ENCODE measurements at places on chromosomes 6 and 20. TPM values are rescaled to one million over a fixed set of nuclear protein-coding genes. Genes with fewer than 3 reads are reported as not detected.

DNA sequence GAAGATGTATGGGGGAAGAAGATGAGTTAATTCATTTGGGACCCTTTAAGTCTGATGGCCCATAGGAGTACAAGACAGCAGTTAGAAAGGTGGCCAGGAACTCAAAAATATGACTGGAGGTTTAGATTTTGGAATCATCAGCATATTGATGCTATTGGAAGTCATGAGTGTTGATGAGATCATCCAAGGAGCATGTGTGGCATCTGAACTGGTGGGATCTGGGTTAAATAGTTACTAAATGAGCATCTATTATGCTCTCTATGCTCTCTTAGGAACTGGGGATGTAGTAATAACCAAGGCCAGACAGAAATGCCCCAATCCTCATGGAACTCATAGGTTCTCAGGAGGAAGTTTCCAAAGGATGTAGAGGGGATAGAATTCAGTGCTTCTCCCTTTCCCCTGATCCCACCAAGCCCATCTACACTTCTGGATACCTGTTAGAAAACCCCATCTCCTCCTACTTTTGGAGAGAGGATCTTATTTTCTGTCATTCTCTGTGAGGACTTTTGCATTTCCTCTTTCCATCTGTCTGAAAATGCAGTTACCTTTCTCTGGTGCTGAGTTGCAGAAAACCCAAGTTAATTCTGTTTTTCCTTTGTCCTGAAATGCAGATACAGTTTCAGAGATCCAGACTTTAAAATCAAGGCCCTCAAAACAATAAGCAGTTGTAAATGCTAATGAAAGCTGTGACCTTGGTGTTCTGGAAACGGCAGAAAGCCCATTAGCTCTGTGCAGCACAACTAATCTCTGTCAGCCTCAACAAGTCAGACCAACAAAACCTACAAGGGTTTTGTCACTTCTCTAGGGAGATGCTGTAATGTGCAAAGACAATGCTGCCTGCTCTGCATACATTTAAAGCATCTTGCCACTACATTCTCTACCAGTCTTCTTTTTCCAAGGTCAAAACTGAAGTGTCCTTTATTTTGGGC is 65.8 kb downstream of the TBC1D7 start:
- no peak for DNase-seq
- H3K4me3 ChIP-seq = no peak overlapping the region
- no peaks in the 10 kb centered on the region for H3K27me3 ChIP-seq
- H3K4me1 ChIP-seq = no peaks in the 10 kb centered on the region

DNA sequence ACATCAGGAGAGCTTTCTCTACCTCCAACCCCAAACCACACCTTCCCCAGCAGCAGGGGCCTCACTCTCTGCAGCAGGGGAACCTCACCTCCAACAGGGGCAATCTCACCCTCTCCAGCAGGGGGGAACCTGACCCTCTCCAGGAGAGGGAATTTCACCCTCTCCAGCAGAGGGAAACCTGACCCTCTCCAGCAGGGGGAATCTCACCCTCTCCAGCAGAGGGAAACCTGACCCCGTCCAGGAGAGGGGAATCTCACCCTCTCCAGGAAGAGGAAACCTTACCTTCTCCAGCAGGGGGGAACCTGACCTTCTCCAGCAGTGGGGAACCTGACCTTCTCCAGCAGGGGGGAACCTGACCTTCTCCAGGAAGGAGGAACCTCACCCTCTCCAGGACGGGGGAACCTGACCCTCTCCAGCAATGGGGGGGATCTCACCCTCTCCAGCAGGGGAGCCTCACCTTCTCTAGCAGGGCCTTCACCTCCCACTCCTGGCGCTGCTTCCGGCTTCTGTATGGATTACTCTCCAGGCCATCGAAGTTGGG is 3.1 kb downstream of the B3GALT4 start:
- DNase-seq = peak; percentile 82
- peak overlapping the region; percentile 82 for H3K27ac ChIP-seq
- H3K4me3 ChIP-seq = no peak overlapping the region
- H3K4me1 ChIP-seq = peaks cover 45% of the 10 kb centered on the region
- no peaks in the 10 kb centered on the region for H3K27me3 ChIP-seq
- peaks cover 24% of the 10 kb centered on the region for H3K36me3 ChIP-seq

GRCh38 chr20:37346236-37346534 is 245 bp downstream of the SRC start:
- no peak for DNase-seq
- no peak overlapping the region for H3K27ac ChIP-seq
- peaks cover 28% of the 10 kb centered on the region for H3K4me1 ChIP-seq
- H3K27me3 ChIP-seq = no peaks in the 10 kb centered on the region
- no peaks in the 10 kb centered on the region for H3K36me3 ChIP-seq

- H3K4me3 ChIP-seq = no peak overlapping the region
- no peaks in the 10 kb centered on the region for H3K27me3 ChIP-seq
- DNase-seq = no peak
- no peak overlapping the region for H3K27ac ChIP-seq
- H3K36me3 ChIP-seq = no peaks in the 10 kb centered on the region
Observed at GRCh38 chr6:32298632-32299336, 72.9 kb downstream of the TSBP1 start.

The HLA-DQB1 gene
- total RNA-seq = 2.1 TPM

The TRIM15 gene
- 6.5 TPM for total RNA-seq

The SMLR1 gene
- not detected for total RNA-seq

The TMEM239 gene
- not detected for total RNA-seq

The KIF25 gene
- total RNA-seq = not detected

GRCh38 chr20:46757754-46758678 is 48.6 kb downstream of the SLC2A10 start:
- H3K4me1 ChIP-seq = no peaks in the 10 kb centered on the region
- H3K4me3 ChIP-seq = no peak overlapping the region
- no peaks in the 10 kb centered on the region for H3K27me3 ChIP-seq

The SRSF12 gene
- not detected for total RNA-seq

- no peaks in the 10 kb centered on the region for H3K36me3 ChIP-seq
- DNase-seq = no peak
- no peaks in the 10 kb centered on the region for H3K4me1 ChIP-seq
- no peak overlapping the region for H3K4me3 ChIP-seq
- no peaks in the 10 kb centered on the region for H3K27me3 ChIP-seq
Observed at GRCh38 chr6:159080217-159080976, 35.6 kb upstream of the TAGAP start.

GRCh38 chr20:9867196-9867980 is 28.5 kb upstream of the PAK5 start:
- no peak for DNase-seq
- H3K4me3 ChIP-seq = no peak overlapping the region
- no peaks in the 10 kb centered on the region for H3K36me3 ChIP-seq
- H3K27me3 ChIP-seq = peaks cover 4% of the 10 kb centered on the region
- H3K27ac ChIP-seq = no peak overlapping the region
- no peaks in the 10 kb centered on the region for H3K4me1 ChIP-seq

DNA sequence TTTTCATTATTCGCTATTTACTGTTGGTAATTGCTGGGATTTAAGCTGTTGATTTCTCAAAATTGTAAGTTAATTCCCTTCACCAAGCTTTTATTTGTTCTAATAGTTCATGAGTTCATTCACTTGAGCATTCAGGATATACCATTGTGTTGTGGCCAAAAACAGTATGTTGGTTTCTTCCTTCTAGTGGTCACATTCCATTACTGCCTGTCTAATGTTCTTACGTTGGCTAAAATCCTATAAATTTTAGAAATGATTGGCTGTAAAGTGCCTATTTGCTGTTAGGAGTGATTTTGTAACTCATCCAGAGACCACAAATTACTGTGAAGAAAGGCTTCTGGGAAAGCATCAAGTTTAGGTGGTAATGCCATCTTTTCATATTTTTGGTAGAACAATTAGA is 76.3 kb downstream of the FARS2 start:
- no peak for DNase-seq
- no peaks in the 10 kb centered on the region for H3K27me3 ChIP-seq
- no peak overlapping the region for H3K27ac ChIP-seq
- no peaks in the 10 kb centered on the region for H3K4me1 ChIP-seq
- no peak overlapping the region for H3K4me3 ChIP-seq

GRCh38 chr6:44431118-44431725 is 43.7 kb downstream of the CDC5L start:
- H3K27ac ChIP-seq = no peak overlapping the region
- 0 out of 2 replicates have a peak, but pooled peaks cover 3% of the 10 kb centered on the region for H3K4me1 ChIP-seq
- peak; percentile 45 for DNase-seq
- H3K36me3 ChIP-seq = peaks cover 16% of the 10 kb centered on the region

DNA sequence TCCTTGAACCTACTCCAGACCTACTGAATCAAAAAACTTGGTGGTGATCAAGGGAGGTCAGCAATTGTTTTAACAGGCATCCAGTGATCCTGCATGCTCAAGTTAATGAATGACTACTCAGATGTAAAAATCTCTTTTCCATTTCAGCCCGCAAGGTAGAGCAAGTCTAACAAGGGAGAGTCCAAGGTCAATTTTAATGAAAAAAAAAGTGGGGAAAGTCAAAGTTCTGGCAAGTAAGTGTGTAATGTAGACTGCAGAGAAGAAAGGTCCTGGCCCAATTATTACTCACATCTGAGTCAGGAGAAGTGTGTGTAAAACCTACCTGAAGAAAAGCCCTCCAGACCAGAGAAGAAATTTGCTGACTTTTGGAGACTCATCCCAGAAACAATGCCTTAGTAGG is 193.5 kb downstream of the UBE3D start:
- DNase-seq = no peak
- no peak overlapping the region for H3K4me3 ChIP-seq
- no peaks in the 10 kb centered on the region for H3K36me3 ChIP-seq
- H3K27me3 ChIP-seq = no peaks in the 10 kb centered on the region

The NDUFAF4 gene
- total RNA-seq = 62.4 TPM

GRCh38 chr6:71349976-71350615 is 61.5 kb downstream of the OGFRL1 start:
- H3K27ac ChIP-seq = no peak overlapping the region
- H3K4me1 ChIP-seq = no peaks in the 10 kb centered on the region
- H3K4me3 ChIP-seq = no peak overlapping the region
- peaks cover 12% of the 10 kb centered on the region for H3K27me3 ChIP-seq

GRCh38 chr20:38225900-38226263 is 34.7 kb downstream of the KIAA1755 start:
- no peak overlapping the region for H3K27ac ChIP-seq
- DNase-seq = no peak
- no peak overlapping the region for H3K4me3 ChIP-seq

DNA sequence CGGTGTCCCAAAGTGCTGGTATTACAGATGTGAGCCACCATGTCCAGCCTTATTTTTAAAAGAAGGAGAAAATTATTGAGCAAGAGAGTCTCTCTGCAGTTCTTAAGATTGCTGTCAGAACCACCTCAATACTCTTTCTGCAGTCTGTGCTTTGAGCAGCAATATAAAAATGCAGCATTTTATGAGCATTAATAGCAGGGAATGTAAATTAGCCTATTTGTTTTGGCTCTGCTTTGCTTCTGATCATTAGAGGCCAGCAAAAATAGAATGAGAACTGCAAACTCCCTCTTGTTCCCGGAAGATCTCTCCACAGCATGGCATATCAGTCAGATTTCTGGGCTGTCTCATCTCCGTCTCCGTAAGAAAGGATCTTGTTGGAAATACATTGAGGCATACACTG is 35.8 kb downstream of the C6orf15 start:
- no peak overlapping the region for H3K4me3 ChIP-seq
- no peak overlapping the region for H3K27ac ChIP-seq
- H3K4me1 ChIP-seq = peaks cover 10% of the 10 kb centered on the region
- no peak for DNase-seq

DNA sequence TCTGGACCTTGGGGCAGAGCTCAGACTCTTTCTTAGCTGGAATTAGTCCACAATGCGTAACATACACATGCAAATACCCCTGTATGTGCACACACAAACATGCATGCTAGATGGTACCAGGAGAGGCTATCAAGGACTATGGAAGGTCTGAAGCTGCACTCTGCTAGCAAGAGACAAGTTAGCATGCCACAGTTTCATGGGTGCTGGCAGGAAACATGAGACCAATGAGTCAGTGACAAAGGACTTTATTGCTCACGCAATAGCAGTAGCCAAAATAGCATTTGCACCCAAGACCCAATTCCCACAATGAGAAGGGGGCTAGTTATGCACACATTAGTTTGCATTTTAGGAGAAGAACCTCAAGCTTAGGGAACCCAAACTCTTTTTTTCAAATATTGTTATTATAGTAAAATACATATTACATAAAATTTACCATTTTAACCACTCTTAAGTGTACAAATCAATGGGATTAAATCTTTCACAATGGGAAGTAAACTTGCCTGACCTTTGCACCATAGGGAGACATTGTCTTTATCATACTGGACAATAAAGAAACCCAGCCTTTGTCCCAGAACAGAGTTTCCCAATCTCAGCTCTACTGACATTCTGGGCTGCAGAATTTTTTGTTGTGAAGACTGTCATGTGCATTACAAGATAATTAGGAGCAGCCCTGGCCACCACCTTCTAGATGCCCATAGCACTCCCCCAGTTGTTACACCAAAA is 69.1 kb downstream of the NRSN1 start:
- H3K4me1 ChIP-seq = no peaks in the 10 kb centered on the region
- H3K36me3 ChIP-seq = no peaks in the 10 kb centered on the region
- no peak for DNase-seq
- 0 out of 2 replicates have a peak, but pooled peaks cover 11% of the 10 kb centered on the region for H3K27me3 ChIP-seq
- no peak overlapping the region for H3K4me3 ChIP-seq

GRCh38 chr6:137352859-137353258 is 133.7 kb upstream of the IFNGR1 start:
- H3K4me1 ChIP-seq = no peaks in the 10 kb centered on the region
- H3K27me3 ChIP-seq = no peaks in the 10 kb centered on the region
- no peak overlapping the region for H3K4me3 ChIP-seq
- H3K27ac ChIP-seq = no peak overlapping the region
- H3K36me3 ChIP-seq = no peaks in the 10 kb centered on the region
- no peak for DNase-seq

DNA sequence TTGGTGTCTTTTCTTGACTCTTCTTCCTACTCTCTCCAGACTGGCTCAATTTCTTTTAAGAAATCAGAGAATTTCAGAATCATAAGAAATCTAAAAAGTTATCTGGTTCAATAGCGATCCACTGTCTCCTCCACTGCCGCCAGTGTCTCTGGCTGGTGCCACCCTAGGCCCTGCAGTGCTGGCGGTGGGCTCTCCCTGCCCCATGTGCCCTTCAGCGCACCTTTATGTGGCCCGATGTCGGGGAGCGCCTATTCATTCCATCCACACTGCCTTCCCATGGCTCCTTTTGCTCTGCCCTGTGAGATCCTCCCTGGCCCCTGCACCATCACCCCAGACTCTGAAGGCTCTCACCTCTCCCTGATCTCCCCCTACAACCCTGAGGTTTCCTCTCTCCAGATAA is 62.8 kb downstream of the TBXT start:
- H3K4me1 ChIP-seq = no peaks in the 10 kb centered on the region
- H3K27ac ChIP-seq = no peak overlapping the region
- no peak overlapping the region for H3K4me3 ChIP-seq
- H3K27me3 ChIP-seq = no peaks in the 10 kb centered on the region

- no peak within 1 kb of the TSS for H3K27ac ChIP-seq
- H3K27me3 ChIP-seq = no peaks in the 10 kb centered on the region
- H3K4me3 ChIP-seq = peak within 1 kb of the TSS; percentile 43
- no peaks in the 10 kb centered on the region for H3K4me1 ChIP-seq
- H3K36me3 ChIP-seq = no peaks in the 10 kb centered on the region
Observed at GRCh38 chr20:14337400-14338171, at the start of gene FLRT3. TSS of gene FLRT3 (minus strand) at chr20:14337612. CDS start at chr20:14327506, 10,106 bp downstream.

GRCh38 chr20:44145131-44145775 is 41.7 kb downstream of the JPH2 start:
- H3K27me3 ChIP-seq = no peaks in the 10 kb centered on the region
- no peak overlapping the region for H3K4me3 ChIP-seq
- H3K4me1 ChIP-seq = no peaks in the 10 kb centered on the region

The MUC21 gene
- not detected for total RNA-seq
